ENCODE measurements at places on chromosomes 3 and 15.

- DNase-seq, result no peak
Measured at GRCh38 chr3:105223815-105224214, 142.9 kb upstream of the ALCAM start.

- no peak for DNase-seq
Measured at GRCh38 chr3:129598000-129598381, 8.5 kb downstream of the PLXND1 start.

DNA sequence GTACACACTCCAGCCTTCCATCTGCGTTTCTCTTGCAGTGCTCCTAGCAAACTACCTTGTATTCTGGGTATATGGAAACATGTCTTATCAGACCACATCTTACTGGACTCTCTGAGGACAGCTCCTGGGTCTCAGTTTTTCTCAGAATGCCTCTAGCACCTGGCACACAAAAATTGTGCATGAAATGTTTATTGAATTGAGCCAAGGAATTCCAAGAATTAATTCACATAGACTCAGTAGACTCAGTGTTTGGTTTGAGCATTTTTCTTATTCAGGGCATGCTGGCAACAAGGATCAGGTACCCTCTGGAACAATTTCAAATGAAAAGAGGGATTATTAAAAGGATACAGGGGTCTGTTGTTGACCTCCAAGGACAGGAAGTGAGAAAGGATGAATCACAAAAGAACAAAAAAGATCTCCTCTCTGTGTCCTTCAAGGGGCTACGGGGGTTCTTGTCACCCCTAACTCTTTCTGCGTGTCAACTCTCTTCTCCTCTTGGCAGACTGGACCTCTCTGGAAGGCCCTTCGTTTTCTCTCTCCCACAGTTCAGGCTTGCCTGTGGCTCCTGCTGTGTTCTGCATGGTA is 270.0 kb upstream of the HES1 start:
- DNase-seq, result no peak

- no peak for DNase-seq
Measured at GRCh38 chr3:112848196-112848595, 1.5 kb upstream of the CD200R1L start.

DNA sequence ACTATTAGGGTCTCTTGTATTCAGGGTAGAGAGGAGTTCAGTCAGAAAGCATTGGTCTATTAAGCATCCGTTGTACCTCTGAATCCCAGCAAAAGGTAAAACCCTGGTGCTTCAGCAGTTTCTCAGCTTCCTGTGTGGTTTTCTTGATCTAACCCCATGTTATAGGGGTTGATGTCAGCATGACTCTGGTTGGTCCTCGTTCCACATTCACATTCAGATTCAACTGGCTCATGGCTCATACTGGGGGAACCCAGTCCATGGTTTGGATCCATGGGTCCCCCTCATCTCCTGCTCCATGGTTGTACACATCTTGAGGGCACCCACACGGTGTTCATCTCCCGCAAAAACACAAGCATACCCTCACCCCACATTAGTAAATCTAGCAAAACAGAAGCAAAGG is 47.7 kb upstream of the C2CD4B start:
- DNase-seq, result no peak

DNA sequence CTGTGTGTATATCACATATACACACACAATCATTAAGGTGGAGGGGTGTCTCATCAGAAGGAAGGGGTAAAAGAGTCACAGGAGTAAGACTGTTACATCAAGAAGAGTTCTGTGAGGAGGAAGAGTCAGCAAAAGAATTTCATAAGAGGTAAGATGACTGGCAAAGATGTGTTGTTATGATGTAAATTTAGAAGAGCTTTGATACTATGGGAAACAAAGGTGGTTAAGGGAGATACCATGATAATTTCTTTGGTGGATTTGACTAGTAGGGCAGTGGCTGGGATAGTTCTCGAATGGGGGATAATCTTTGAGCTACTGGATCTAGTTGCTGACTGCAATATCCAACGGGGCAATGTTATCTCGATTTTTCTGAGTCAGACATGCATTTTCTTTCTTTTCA is 61.6 kb downstream of the STAG1 start:
- no peak for DNase-seq

All from NCI-H526 (cell line).